ENCODE measurements at places on chromosomes 11 and 22.
A peak's percentile ranks its signal among the peaks of the same experiment; 100 is the strongest.

- no peak for DNase-seq
Measured at GRCh38 chr11:73028611-73029010, 113.5 kb downstream of the FCHSD2 start.

GRCh38 chr22:49899530-49899929 is 18.7 kb downstream of the ALG12 start:
- DNase-seq = no peak

- DNase-seq = no peak
Measured at GRCh38 chr11:134363161-134363560, 31.4 kb downstream of the GLB1L2 start.

- peak; percentile 62 for DNase-seq
Measured at GRCh38 chr11:65505466-65506289, 6.8 kb downstream of the MALAT1 start.

- DNase-seq = no peak
Measured at GRCh38 chr11:66861774-66862558, 5.1 kb downstream of the LRFN4 start.
